Fibroblast of skin of left biceps (primary cell): ENCODE measurements at places on chromosomes 3 and 15.

DNA sequence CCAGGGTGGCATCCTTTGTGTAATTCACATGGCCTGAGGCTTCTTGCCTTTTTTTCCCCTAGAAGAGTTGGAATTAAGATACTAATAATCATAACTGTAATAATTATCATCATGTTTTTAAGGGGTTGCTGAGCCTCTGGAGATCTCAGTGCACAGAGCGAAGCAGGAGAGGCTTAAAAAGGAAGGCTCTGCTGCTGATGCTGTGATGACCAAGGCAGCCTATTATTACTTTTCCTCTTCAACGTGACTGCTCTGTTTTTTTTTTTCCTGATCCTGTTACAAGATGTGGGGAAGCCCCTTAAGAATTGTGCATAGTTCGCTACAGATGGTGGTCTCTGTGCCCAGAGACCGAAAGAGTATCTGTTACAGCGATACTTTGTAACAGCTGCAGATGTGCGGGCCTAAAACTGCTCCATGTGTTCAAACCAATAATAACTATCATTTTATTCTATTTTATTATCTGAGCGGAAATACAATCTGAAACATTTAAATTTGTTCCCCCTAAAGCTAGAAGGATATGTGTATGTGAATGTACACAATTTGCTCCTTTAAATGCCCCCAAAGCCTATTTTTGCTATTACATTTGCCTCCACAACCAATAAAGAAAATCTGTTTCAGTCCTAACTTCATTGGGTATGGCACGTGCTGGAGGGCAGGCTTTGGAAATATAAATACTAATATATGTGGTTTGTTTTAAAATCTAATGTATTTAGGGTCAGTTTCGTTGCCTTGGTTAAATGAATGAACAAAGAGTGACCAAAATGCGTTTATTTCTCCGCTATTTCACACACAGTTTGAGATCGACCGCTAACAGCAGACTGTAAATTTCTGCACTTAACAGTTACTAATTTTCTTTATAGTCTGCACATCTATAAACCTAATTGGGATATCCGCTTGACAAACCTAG lies 4.6 kb downstream of the SHOX2 start:
- no peak for DNase-seq

DNA sequence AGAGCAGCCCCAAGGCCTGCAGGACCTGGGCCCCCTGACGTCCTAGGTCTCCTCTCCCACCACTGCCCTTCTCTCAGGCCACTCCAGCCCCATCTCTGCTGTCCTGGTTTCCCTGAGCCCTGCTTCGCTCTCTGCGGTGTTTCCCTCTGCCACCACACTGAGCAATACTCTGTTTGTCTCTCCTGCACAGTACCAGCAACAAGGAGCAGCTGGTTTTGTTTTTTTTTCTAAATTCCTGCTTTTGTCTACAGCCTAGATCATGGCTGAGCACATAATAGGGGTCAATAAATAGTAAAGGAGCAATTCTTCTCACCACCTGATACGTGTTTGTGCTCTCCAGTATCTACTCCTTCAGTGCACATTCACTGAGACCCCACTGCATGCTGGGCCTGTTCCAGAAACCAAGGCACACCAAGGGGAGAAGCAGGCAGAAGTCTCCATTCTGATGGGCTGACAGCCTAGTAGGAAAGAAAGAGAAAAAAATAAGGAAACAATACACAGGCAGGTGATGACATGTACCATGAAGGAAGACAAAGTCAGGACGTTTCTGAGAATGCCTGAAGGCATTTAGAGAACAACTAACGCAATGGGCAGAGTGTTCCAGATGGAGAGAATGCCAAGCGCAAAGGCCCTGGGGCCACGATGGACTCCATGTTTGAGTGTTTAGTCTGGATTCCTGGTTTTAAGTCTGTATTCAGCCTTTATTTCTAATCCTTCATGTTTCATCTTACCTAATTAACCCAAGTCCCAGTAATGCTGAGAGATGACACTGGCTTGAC lies 6.0 kb upstream of the ACAD9 start:
- DNase-seq = no peak

DNA sequence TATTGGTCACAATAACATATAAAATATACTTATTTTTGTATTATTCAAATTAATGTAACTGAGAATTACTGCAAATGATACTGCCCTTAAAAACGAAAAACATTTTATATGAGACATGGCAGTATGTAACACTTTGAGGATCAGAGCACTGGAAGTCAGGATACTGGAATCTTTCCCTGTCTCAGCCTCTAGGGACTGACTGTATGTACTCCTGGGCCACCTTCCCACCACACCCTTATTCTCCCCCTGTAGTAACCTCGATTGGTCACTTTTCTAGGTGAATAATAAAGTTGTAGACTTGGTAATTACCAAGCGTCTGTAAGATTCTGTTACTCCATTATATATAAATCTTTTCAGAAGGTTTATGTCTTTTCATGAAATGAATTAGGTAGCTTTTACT lies 43.0 kb downstream of the LRRC49 start:
- no peak for DNase-seq

DNA sequence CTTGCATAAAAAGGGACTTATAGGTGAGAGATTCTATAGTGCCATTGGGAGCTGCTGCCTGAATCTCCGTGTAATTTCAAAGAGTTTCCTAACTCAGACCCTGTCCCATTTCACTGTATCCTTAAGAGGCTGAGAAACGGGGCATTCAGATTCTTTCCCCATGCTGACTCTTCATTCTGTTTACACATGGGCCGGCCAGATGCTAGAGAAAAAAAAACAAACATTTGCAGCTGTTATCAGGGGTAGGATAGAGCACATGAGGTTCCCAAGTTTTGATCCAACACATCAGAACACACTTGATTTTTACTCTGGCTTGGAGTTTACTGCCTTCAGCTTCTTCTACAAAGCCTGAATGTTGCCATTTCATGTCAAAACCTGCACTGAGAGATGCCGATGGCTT lies 215.9 kb upstream of the TPRG1 start:
- no peak for DNase-seq

GRCh38 chr3:147919496-147919895 lies 510.3 kb downstream of the ZIC1 start:
- no peak for DNase-seq

DNA sequence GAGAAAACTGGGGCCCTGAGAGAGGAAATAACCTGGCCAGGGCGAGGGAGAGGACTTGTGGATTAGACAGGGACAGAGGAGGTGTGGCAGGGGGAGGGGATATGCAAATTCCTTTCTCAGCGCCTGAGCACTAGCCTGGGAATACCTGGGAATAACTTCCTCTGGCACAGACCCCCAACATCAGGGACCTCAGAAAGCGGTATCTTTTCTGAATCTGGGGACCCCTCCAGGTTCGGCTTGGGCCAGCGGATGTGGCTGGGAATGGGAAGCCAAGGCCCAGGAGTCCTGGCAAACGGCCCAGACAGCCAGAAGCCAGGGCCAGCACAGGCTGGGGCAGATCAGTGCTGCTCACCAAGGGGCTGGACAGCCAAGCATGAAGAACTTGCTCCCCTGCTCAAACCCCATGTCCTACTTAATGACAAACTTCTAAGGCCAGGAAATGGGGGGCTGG lies 9.2 kb upstream of the ACSBG1 start:
- no peak for DNase-seq

- no peak for DNase-seq
These were observed 313.4 kb upstream of the SATB1 start for GRCh38 chr3:18738393-18739098.

DNA sequence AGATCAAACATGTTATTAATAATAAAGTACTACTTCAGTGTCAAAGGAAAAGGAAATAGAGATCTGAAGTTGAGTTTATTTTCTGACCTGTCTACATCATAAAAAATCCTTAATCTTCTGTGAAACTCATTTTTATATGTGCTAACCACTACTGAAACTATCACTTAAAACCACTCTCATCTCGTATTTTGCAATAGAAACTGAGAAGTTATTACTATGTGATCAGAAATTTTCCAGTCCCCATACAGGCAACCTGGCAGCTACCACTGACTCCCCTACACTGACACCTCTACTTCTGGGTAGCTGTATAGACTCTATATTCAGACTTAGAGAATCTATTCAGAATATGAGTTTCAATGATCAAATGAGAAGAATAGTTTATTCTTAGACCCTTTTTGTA lies 8.3 kb downstream of the HDGFL3 start:
- no peak for DNase-seq

DNA sequence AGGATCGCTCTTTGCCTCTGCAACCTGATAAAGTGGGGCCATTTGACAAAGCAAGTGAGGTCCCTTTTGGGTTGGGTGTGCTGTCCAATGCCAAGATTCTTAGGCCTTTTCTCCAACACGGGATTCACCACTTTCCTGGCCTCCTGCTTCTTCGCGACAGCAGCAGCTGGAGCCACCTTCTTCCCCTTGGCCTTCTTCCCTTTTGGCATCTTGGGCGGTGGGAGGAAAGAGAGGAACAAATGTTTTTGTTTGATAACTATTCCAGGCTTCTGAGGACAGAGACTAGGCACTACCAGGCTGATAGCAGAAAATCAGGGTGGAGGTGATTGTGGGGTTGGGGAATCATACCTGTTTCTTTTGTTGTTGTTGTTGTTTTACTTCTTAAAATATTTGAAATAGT lies 30.0 kb upstream of the FAM81A start:
- DNase-seq = no peak

DNA sequence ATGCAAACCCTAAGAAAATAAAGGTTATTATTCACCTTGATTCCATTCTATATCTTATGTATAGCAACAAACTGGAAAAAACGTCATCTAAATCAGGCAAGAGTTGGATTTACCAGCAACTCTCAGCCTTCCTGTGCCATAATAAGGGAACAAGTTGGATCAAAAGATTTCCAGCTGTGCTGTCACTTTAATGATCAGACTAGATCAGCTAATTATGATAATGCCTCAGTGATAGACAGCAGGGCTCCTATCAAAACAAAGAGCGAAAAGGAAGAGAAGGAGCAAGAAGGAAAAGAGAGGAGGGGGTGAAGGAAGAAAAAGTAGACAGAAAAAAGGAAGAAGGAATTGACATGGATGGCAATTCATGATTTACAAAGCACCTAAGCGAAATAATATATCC lies 36.7 kb upstream of the BCL6 start:
- no peak for DNase-seq

- no peak for DNase-seq
These were observed 152.5 kb downstream of the ADAMTS17 start for GRCh38 chr15:100189319-100189718.

- peak; percentile 95 for DNase-seq
These were observed 48.0 kb upstream of the FSTL1 start for GRCh38 chr3:120498556-120499346.

GRCh38 chr3:180420804-180421203 lies 181.2 kb upstream of the TTC14 start:
- DNase-seq = no peak

DNA sequence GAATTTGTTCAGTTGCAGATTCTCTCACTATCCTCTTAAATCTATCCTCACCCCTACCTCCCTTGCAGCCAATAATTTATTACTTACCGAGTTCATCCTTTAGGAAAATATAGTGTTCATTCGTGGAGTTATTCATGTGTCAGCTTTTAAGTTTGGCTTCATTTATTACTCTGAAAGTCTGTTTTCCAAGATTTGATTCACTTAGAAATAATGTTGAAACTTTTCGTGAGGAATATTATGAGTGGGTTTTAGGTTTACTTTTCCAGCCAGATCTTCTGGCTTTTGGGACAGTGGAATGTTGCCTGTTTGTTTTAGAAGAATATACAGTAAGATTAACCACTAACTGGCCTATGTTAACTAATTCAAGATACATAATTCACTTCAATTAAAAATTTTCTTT lies 161.0 kb upstream of the CGNL1 start:
- DNase-seq = no peak

DNA sequence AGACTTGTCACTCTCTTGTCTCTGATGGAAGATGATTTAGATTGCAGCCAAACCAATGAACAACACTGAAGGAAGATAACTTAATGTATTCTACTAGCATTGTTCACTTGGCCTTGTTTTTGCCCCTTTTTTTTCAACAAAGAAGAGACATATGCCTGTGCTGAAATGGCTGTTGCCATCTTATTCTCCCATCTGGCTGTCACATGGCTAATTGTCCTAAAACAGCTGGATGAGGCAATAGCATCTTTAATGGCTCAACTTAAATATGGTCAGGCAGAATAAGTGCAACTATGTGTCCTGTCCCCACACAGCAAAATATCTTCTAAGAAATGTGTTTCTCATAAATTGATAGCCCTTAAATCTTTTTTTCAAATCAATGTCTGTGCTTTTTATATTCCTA lies 576.9 kb downstream of the TUSC7 start:
- DNase-seq = no peak

DNA sequence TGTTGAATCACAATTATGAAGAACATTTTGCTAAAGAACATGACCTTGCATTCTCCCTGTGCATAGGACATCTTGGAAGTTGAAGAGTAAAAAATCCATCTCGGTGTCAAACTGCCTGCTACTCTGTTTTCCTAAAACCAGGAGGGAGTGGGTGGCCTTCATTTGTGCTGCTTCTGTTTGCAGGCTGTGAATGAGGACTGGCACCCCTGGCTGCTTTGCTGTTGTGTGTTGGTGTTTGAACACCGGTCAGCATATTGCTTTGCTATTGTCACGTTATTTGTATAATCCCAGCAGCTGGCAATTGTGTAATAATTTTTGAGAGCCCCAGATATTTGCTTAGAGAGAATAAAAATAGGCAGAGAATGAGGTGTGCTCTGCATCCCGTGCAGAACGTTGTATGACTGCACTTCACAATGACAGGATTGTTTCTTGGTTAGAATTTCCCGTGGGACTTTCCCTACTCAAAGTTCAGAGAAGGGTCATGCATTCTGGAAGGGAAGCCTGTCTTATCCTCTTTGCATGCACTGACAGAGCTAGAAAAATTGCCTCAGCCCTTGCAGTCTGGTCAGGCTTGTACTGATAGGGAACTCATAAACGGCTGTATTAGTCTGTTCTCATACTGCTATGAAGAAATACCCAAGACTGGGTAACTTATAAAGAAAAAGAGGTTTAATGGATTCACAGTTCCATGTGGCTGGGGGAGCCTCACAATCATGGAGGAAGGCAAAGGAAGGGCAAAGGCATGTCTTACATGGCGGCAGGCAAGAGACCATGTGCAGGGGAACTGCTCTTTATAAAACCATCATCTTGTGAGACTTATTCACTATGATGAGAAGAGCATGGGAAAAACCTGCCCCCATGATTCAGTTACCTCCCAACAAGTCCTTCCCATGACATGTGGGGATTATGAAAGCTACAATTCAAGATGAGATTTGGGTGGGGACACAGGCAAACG lies 16.3 kb downstream of the SV2B start:
- DNase-seq = no peak

- no peak for DNase-seq
These were observed 5.9 kb downstream of the DPH6 start for GRCh38 chr15:35540021-35540420.

DNA sequence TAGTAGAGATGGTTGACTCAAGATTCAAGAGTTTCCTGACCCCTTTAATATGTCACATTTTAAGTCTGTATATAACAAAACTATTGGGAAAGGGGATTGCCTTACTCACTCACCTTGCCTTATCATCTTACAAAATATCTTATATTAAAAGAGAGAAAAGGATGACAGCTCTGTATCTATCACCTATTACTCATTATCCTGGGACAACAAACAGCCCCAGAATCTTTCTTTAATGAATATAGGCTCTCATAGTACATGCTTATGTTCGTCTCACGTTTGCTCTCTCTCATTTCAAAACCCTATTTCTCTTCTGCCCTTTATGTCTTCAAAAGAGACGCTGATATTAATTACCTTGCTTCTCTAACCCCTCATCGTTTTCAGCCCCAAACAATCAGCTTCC lies 1023.4 kb upstream of the CFAP20DC start:
- DNase-seq = no peak

- no peak for DNase-seq
These were observed 24.3 kb downstream of the H1-8 start for GRCh38 chr3:129567176-129567705.

GRCh38 chr3:43638594-43639447 lies 17.0 kb upstream of the ANO10 start:
- no peak for DNase-seq
